ENCODE measurements at places on chromosomes 1 and 21. TPM values are rescaled to one million over a fixed set of nuclear protein-coding genes. Genes with fewer than 3 reads are reported as not detected.

GRCh38 chr1:73044241-73045036 lies 762.1 kb upstream of the NEGR1 start:
- no peak overlapping the region for H3K27ac ChIP-seq
- H3K4me1 ChIP-seq, result no peaks in the 10 kb centered on the region
- H3K27me3 ChIP-seq, result no peaks in the 10 kb centered on the region
- DNase-seq, result no peak
- no peak overlapping the region for H3K4me3 ChIP-seq

GRCh38 chr1:174914991-174915390 lies 84.8 kb upstream of the CACYBP start:
- no peaks in the 10 kb centered on the region for H3K27me3 ChIP-seq
- H3K27ac ChIP-seq, result no peak overlapping the region
- H3K4me1 ChIP-seq, result no peaks in the 10 kb centered on the region
- no peak for DNase-seq
- H3K36me3 ChIP-seq, result no peaks in the 10 kb centered on the region
- H3K4me3 ChIP-seq, result no peak overlapping the region

- DNase-seq, result peak; percentile 92
- no peaks in the 10 kb centered on the region for H3K36me3 ChIP-seq
- H3K27ac ChIP-seq, result peak overlapping the region; percentile 58
Measured at GRCh38 chr1:111227851-111228747, 586 bp downstream of the CHI3L2 start.

- H3K27me3 ChIP-seq, result peaks cover 2% of the 10 kb centered on the region
- H3K4me3 ChIP-seq, result peak overlapping the region; percentile 85
- no peak for DNase-seq
- peaks cover 6% of the 10 kb centered on the region for H3K36me3 ChIP-seq
Measured at GRCh38 chr1:112708002-112708448, 1.1 kb upstream of the RHOC start.

DNA sequence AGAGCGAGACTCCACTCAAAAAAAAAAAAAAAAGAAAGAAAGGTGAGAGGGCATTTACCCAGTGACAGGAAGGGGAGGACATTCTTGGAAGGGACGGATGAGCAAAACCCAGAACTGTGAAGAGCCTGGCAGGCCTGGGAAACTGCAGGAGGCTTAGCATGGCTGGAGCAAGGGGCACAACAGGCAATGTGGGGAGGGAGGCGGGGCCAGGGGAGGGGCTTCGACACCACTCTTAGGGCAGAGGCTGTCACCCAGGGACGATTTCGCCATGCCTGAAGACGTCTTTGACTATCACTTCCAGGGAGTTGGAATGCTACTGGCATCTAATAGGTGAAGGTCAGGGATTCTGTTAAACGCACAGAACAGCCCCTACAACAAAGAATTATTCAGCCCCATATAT lies 184.0 kb downstream of the HUNK start:
- H3K4me3 ChIP-seq, result no peak overlapping the region
- DNase-seq, result no peak
- no peak overlapping the region for H3K27ac ChIP-seq

PGLYRP4 gene
- total RNA-seq, result not detected

ESRRG gene
- total RNA-seq, result 0.79 TPM

SLC30A10 gene
- total RNA-seq, result not detected
